Bronchial epithelial cell (primary cell): ENCODE measurements at places on chromosomes 2 and 18. TPM values are rescaled to one million over a fixed set of nuclear protein-coding genes. Genes with fewer than 3 reads are reported as not detected.

RGPD4 gene
- not detected in 2 replicates for total RNA-seq

RAD51AP2 gene
- 0.13 TPM in 1 of 2 replicates, not detected in the other for total RNA-seq

GPR45 gene
- total RNA-seq: not detected in 2 replicates

CFC1 gene
- total RNA-seq: not detected in 2 replicates

DCDC2C gene
- not detected in 2 replicates for total RNA-seq

EXOC6B gene
- total RNA-seq: 26.9 and 41.7 TPM in 2 replicates

PLGLB2 gene
- total RNA-seq: 1.3 TPM in 1 of 2 replicates, not detected in the other

SLC11A1 gene
- 0.26 and 0.51 TPM in 2 replicates for total RNA-seq

DNA sequence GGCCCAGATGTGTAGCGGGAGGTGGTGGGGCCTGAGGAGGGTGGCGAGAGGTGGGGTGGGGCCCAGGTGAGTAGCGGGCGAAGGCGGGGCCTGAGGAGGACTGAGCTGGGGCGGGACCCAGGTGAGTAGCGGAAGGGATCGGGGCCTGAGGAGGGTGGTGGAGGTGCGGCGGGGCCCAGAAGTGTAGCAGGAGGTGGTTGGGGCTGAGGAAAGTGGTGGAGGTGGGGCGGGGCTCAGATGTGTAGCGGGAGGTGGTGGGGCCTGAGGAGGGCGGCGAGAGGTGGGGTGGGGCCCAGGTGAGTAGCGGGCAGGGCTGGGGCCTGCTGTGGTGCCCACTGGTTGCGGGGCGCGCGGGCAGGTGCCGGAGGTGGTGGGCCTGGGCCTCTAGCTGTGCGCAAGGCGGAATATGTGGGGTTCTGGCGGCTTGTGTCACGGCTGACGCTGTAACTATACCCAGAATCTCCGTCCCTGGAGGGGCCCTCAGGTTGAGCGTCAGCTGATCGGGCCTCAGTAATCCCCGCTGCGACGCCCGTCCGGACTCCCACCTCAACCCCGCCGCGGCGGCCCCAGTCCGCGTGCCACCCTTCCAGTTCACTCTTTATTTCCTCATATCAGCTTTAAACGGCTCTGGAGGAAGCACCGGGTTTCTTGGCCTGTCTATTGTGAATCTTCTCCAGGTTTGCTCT lies 866 bp upstream of the SF3B6 start:
- no peak for DNase-seq

- DNase-seq: no peak
Observed at GRCh38 chr2:180006231-180006630, 866 bp downstream of the CWC22 start.

DNA sequence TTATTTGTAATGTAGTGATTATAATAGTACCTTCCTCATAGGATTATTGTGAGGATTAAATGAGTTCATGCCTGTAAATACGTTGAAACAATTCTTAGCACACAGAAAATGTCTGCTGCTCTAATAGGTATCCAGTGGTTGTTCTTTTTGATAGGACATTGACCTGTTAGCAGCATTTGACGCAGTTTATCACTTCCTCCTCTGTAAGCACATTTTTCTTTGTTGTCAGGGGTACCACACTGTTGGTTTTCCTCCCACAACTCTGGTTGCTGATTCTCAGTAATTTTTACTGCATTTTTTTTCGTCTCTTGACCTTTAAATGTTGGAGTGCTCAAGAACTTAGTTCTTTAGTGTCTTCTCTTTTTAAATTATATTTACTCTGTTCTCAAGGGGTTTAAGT lies 15.4 kb downstream of the PPM1B start:
- DNase-seq: no peak

GRCh38 chr2:193583638-193584400 lies 1389.1 kb upstream of the TMEFF2 start:
- peak; percentile 12 for DNase-seq

DNA sequence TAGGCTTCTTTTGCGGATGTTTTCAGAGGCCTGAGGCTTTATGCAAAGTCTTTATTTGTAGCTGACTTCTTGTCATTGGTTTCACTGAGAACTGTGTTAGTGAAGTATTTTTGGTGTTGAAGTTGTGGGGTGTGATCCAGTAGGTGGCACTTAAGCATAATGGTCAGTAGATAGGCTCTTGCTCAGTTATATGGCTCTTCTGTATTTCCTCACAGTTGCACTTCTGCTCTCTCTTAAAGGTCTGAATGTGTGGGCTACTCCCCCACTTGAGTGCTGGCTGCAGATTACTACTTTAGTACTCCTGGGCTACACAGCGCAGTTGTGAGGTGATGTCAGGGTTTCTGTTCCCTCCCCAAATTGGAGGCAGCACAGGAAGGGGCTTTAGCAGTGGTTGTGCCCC lies 133.8 kb upstream of the SCN7A start:
- no peak for DNase-seq

- no peak for DNase-seq
Observed at GRCh38 chr2:238786792-238787490, 60.9 kb upstream of the TWIST2 start.

DNA sequence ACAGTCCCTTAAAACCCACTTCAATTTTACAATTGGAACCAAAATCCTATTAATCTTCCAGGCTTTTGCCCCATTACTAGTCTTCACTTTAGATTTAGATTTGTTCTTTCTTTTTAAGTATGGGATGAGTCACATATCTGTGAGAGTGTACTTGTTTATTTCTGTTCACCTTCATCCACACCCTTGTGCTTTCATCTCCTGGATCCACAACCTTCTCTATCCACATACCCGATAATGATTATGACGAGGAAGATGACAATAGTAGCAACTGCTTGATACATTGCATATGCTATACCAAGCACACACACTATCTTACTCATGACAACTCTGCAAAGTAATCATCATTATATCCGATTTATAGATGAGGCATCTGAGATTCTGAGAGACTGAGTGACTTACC lies 297.3 kb downstream of the PLCL1 start:
- DNase-seq: no peak

- DNase-seq: no peak
Observed at GRCh38 chr18:7585276-7585670, 18.2 kb downstream of the PTPRM start.

DNA sequence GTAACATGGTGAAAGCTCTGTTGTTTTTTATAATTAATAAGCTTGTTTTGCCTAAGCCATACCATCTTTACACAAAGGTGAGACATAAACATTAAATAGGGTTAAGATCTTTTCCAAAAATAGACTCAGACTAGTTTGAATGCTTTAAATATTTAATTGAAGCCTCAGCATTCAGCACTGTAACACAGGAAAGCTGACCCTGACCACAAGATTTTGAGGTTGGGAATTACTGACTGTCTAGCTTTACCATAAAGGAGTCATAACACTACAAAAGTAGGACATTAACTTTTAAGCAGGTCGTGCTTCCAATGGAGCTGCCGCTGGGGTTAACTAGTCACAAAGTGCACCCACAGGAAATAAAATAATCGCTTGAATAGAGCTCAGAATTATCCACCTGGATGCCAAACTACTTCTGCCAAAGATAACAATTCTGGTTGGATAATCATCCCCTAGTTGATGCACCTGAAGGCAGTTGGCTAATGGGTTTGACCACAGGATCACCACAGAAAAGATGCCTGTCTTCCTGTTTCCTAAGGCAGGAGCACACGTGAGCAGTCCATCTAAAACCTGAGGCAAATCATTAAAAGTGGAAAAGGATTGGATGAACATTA lies 106.2 kb downstream of the COBLL1 start:
- DNase-seq: no peak

DNA sequence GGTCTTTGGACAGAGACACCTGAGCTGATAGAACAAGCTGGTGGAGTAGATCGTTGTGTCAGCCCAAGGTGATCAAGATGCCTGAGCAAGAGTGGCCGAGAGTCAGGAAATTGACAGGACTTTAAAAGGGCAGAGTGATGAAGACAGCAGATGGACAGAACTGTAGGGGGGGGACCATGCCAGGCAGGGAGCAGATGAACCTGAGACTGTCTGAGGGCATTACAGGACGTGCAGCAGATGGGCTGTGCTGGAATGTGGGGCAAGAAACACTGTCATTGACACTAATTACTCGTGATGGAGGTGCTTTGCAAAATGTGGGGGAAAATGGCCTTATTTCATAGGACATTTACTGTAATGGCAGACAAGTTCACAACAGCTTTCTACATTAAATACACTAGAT lies 225.0 kb downstream of the THSD7B start:
- DNase-seq: no peak

DNA sequence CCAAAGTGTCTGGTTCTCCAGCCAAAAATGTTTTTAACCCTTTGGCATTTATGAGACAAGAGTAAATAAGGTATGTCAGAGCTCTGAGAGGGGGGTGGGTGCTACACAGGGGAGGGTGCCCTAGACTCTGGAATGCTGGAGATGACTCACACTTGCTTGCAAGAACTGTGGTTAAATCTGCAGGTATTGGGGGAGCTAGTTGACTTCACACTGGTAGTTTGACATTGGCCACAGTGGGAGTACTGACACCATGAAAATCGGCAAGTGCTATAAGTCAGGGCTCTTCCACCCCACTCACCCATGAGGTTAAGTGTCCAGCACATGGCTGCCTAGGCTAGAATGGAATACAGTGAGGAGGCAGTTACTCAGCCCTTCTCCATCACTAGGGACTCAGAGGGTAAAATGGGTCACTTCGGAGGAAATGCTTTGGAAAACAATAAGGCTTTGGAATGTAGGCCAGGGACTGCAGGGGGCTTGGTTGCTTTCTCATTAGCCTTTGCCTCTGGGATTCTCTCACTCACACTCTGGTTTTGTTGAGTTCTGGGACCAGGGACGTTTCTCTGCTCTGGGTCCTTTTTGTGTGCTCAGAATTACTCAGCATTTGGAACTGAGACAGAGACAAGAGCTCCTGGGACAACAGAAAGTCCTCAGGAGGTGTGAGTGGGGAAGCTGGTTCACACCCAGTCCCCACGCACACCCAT lies 91.6 kb downstream of the ACKR3 start:
- DNase-seq: peak; percentile 87

GRCh38 chr18:12317664-12318333 lies 9.8 kb downstream of the TUBB6 start:
- no peak for DNase-seq

DNA sequence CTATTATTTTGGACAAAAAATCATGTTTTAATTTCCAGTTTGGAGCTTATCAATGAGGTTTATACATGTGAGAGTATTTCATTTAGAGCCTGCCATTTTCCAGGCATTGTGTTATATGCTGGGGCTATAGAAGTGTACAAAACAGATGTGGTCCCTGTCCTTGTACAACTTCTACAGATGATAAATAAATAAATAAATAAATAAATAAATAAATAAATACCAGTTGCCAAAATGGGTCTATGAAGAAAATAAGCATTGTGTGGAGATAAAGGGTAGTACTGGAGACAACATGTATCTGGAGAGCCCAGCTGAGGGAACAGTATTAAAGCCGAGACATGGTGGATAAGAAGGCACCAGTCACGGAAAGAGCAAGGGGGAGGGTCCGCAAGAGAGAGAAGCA lies 210.0 kb downstream of the SS18 start:
- DNase-seq: no peak

GRCh38 chr2:172162739-172163336 lies 60.1 kb upstream of the DLX2 start:
- DNase-seq: no peak

- peak; percentile 8 for DNase-seq
Observed at GRCh38 chr2:167764772-167765341, 482.5 kb downstream of the STK39 start.

- DNase-seq: no peak
Observed at GRCh38 chr2:17093712-17094111, 424.5 kb downstream of the RAD51AP2 start.

DNA sequence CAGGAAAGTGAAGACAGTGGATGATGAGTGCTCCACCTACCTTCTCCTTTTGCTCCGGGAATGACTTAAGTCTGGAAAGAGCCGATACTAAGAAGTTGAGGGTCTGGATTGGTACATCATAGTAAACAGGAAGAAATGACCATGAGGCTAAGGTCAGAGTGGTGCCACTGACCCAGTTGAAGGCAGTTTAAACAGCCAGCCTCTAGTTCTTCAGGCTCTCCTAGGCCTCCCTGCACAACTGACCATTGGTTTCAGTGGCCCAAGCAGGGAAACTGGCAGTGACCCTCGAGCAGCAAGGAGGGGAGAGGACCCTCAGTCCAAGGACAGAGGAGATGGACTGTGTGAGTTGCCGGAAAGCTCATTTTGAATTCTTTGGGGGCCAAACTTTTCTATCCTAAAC lies 119.1 kb downstream of the MAP4K4 start:
- DNase-seq: no peak

- no peak for DNase-seq
Observed at GRCh38 chr2:23459032-23459431, 74.1 kb downstream of the KLHL29 start.

DNA sequence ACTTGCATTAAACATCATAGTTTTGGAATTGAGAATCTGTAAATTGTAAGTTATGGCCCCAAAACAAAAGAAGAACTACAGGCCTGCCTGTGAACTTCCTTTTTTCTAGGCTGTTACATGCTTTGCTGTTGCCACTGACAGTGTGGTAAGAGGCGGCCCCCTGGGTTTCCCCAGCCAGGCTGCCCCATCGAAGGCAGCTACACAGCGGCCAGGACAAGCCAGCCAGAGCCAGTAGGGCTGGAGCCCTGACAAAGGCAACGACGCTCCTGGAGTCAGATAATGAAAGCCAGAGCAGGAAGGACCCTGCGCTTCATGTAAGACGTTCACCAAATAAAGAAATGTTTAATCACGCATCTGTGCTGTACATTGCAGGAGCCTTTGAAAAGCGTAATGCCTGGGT lies 55.0 kb downstream of the ANKRD44 start:
- DNase-seq: no peak

GRCh38 chr2:133004623-133005022 lies 334.6 kb upstream of the LYPD1 start:
- DNase-seq: no peak

DNA sequence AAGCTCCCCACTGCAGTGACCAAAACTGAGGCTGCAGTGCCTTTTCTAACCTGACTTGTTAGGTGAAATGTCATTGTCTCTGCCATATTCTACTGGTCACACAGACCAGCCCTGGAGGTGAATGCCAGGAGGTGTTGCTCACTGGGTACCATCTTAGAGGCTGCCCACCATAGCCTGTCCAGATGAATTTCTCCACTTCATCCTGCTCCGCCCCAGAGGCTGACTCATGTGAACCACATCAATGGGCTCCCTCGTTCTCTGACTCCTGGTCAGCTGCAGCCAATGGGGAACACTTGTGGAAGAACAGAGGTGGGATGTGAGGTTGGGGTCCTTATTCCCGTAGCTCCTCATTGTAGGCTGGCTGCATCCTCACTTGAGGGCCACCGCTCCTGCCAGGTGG lies 3.4 kb upstream of the NARS1 start:
- DNase-seq: peak; percentile 50
